GM12878 (cell line): ENCODE measurements at places on chromosomes 3 and 15.

DNA sequence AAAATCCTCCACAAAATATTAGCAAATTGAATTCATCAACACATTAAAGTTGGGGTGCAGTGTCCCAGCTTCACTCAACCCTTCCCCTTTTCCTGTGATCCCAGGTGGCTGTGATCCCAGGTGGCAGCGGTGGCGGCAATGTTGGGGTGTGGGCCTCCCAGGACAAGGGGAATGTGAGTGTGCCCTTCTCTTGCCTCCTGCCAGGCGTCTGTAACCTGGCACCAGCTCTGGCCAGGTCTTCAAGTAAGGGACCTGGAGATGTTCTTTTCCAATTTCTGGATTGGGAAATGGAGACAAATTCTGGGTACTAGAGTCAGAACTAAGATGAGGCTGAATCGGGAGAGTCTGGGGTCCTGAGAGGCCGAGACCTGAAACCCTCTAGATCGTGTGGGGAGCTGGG is 20.1 kb downstream of the GOLGA6A start:
- no peak for DNase-seq

DNA sequence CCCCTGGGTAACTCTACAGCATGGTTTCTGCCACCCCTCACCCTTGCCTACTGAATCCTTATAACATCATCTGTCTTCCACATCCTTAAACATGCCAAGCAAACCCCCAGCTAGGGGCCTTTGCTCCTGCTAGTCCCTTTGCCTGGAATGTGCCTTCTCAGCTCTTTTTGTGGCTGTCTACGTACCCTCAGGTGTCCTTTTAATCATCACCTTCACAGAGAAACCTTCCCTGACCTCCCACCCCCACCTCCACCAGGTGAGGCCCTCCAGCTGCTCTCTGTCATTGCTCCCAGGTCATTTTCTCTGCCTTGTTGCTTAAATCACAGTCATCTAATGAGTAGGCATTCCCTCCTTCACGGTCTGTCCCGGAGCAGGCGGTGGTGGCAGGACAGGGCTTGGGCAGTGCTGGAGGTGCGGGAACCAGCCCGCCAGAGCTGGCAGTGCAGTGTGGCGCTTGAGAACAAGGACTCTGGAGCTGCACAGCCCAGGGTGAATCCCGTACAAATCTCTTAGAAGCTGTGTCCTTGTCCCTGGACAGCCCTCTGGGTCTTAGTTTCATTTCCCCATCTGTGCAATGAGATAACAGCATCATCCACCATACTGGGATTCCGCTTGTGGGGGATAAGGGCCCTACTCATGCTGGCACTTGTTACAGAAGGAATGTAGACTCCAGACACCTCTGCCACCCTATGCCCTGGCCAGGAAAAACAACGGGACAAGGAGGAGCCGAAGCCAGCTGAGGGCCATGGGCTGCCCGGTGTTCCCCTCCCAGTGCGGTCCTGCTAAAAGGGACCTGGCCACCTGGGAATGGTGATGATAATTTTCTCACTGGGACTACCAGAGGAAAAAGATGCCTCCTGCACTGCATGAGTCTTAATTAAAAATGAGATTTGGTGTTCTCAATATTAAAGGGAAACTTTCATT is 52.1 kb upstream of the IQSEC1 start:
- DNase-seq: no peak

GRCh38 chr3:71874618-71875017 is 89.7 kb upstream of the PROK2 start:
- no peak for DNase-seq

DNA sequence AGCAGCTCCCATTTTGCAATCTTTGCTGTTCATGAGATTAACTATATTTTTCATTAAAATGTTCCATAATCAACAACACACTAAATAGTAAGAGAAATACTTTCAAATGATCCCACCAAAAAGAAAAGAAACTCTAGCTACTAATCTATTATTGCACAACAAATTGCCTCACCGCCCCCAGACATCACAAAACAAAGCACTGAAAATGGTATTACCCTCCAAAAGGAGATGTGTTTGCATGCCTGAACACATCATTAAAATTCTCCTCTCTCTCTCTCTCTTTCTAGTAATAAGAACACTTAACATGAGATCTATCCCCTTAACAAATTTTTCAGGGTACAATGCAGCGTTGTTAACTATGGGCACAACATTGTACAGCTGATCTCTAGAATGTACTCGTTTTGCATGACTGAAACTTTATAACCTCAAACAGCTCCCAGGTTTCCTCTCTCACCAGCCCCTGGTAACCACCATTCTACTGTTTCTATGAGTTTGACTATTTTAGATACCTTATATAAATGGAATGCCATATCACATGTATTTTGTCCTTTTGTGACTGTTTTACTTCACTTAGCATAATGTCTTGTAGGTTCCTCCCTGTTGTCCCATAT is 33.1 kb downstream of the WNT5A start:
- peak; percentile 1 for DNase-seq

DNA sequence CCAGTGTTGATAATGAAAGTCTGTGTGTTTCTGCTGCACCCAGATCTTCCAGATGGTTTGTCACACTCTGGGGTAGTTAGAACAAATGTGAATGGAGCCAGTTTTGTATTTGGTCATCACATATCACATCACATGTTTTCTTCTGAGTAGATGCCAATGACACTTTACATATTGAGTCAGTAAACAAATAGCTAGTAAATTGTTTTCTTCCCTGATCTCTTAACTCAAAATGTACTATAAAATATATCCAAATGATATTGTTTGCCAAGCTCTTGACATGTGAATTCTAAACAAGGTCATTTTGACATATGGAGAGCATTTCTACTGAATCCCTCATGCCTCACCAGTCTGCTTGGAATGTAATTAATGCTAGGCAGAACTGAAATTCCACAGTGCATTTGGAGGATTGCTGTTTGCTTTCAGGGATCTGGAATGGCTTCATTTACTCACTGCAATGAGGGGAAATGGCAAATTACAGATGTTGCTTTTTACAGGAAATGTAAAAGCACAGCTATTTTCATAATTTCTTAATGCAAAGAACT is 45.0 kb downstream of the PDHB start:
- no peak for DNase-seq

GRCh38 chr3:4474683-4475490 is 7.8 kb upstream of the SUMF1 start:
- DNase-seq: peak; percentile 81

GRCh38 chr3:136485777-136486176 is 235.6 kb downstream of the PCCB start:
- no peak for DNase-seq

GRCh38 chr3:105365391-105366325 is 1.1 kb upstream of the ALCAM start:
- no peak for DNase-seq

DNA sequence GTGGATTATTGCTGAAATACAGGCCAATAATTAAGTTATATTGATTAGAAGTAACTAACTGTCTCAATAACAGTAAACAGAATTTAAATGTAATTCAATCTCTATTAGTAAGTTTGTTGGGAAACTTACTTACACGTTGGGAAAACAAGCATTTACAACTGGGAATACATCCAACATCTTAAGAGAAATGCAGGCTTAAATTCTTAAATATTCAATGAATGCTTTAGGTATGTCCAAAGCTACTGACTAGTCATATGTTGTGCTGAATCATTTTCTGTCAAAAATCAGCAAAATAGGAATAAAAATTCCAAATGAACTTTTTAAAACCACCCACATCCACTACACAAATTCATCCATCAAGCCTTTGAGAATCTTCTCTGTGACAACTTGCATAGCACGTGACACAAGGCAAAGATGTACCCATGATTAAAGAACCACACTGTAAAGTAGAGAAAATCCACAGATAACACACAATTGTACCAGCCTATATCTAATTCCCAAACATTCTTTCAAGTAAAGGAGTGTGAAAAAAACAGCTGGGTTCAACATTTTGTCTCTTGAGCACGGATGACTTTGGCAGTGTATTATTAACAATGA is 60.0 kb downstream of the NMNAT3 start:
- no peak for DNase-seq

GRCh38 chr3:146646261-146646660 is 41.1 kb upstream of the PLSCR5 start:
- DNase-seq: no peak

- DNase-seq: no peak
Observed at GRCh38 chr15:59380902-59381610, 8.4 kb upstream of the MYO1E start.

GRCh38 chr15:78243491-78243941 is 9.2 kb upstream of the ACSBG1 start:
- DNase-seq: no peak

- DNase-seq: no peak
Observed at GRCh38 chr15:59997070-59997701, 6.9 kb upstream of the FOXB1 start.

DNA sequence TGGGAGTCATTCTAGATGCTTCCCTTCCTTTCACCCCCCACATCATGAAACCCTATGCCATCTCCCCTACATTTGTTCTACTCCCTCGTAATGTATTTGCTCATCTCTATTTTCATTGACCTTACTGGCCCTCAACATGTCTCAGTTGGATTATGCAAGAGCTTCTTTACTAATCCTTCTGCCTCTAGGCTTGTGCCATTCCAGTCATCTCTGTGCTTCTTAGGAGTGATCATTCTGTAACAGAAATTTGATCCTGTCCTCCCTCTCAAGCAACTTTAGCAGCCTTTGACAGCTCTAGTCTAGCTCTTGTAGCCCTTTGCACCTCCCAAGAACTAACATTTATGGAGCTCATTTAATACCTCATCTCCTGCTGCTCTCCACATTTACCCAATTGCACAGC is 64.7 kb downstream of the ISL2 start:
- DNase-seq: no peak
